ENCODE measurements at places on chromosomes 2 and 18.

DNA sequence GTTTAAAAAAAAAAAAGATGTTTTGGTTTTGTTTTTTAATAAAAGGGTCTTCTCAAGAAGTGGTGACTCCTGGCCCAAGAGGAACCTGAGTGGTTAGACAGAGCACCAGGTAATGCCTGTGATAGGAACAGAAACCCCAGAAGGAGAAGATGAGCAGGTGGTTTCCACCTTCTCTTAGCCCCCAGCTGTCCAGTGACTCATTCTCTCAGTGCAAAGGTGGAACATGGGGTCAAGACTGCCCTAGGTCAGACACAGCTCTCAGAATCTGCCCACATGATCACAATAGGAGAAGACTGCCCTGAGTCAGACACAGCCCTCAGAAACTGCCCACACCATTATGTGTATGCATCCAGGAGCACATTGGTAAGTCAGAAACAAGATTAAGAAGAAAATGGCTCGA, 61.8 kb downstream of the TBC1D8 start:
- no peak for DNase-seq

GRCh38 chr18:69785466-69785865, 162.2 kb downstream of the CD226 start:
- DNase-seq, result no peak

GRCh38 chr2:102424754-102425153, 1.8 kb downstream of the IL18RAP start:
- DNase-seq, result no peak

DNA sequence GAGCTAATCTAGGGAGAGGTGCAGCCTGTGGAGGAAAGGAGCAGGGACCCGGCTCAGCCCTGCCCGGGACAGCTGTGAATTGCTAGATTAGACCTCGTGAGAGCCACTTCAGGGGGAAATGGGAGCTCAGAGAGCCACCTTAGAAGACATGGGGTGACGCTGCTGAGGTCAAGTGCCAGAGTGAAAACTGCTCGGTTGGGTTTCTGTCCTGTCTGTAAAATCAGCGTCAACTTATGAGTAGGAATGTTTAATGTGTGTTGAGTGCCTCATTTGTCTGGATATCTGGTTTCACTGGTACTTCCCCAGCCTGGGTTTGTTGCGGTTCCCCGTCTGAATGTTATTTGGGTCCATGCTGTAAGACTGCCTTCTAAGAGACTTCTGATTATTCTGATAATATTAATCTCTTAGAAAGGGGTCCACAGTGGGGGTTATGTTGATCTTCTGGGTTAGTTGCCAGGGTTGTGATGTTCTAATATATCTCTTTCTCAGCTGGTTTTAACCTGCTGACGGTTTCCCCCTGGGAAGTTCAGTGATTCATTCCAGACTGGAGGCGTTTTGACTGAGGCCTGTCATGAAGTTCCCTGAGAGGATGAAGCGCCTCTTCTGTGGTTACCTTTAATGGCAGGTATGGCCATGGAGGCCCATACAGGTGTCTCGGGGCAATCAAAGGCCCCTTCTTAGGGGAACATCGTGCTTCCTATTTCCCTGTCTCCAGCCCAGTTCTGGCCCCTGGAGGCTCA, 175.9 kb downstream of the SH3RF3 start:
- no peak for DNase-seq

DNA sequence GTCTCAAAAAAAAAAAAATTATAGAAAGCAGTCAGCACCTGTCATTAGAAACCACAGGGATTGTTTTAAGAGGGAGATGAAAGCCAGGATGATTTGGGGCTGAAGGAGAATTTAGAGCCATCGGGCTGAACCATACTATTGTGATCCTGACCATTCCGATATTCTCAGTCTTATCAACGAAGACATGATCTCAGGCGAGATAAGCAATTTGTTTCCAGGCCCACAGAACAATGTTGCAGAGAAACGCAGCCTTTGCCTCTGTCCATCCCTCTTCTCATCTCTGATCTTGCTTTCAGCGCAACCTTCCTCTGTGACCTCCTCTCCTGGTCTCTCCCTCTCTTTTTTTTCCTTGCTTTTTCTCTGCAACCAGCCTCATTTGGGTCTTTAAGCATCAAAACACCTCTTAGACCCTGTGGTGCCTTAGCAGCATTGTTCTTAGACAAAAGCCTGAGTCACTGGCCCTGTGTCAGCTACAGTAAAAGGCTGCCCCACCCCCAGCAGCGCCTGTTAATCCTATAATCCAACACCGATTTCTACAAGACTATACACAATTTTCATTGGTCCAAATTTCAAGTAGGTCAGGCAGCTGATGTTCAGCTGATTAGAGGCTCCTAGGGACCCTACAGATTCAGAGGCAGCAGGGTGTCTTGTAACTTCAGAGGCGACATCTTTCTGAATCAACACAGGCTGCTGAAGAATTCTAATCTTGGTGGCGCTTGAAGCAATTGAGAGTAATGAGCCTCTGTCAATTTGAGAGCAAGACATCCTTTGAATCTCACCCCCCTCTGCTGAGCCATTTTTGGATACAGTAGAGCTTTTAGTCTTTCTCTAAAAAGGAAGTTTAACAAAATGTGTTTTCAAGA, 206.0 kb downstream of the NCK2 start:
- no peak for DNase-seq

DNA sequence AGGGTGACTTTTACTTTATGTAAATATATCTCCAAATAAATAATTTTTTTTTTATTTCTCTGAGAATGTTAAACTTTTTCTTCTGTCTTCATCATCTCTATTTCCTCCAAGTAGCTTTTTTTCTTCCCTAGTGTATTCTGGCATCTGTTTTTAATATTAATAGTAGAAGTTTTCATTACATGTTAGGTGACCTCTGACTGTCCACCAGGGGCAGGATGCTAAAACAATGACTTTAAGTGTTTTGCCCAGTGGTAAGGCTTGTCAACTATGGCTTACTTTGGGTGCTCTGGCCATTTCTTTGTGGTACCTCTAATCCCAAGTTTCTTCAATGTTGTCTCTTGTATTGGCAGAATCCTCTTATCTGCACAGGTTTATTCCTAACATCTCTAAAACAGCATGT, 127.1 kb downstream of the SRBD1 start:
- DNase-seq, result no peak

DNA sequence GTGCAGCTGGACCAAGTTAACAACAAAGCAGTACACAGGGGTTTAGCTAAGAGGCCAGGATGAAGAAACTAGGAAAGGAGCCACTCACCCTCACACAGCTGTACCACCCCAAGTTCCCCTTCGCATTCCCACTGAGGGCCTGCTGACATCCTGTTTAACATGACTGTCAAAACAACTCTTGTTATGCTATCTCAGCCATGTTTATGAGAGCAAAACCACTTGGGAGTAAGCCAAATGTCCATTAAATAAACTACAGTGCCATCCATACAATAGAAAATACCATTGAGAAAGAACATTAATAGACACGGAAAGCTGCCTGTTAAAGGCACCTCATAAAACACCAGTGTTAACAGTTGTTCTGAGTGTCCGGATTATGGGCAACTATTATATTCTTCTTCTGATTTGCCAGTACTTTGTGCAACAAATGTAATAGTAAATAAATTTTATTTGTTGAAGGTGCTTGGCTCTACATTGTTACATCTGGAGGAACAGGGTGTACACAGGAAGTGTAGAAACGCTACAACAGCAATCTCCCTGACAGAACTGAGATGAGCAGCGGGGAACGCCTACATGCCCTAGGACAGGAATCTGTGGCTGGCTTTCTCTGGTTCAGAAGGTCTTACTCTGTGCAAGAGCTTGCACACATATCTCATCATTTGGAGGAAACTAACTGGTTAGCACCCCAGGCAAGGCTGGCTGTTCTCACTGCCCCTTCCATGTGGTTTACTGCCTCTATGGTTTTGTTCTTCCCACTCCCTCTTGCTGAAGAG, 85.6 kb downstream of the EHD3 start:
- DNase-seq, result no peak

GRCh38 chr2:445896-446295, 158.0 kb upstream of the ALKAL2 start:
- DNase-seq, result no peak

- DNase-seq, result no peak
Measured at GRCh38 chr18:79530821-79531220, 135.1 kb downstream of the NFATC1 start.

GRCh38 chr2:237238249-237238648, 152.6 kb downstream of the COPS8 start:
- no peak for DNase-seq

- peak; percentile 31 for DNase-seq
Measured at GRCh38 chr2:225636558-225636957, 237.0 kb downstream of the NYAP2 start.

GRCh38 chr2:84879584-84880394, 1.1 kb downstream of the TRABD2A start:
- DNase-seq, result no peak

DNA sequence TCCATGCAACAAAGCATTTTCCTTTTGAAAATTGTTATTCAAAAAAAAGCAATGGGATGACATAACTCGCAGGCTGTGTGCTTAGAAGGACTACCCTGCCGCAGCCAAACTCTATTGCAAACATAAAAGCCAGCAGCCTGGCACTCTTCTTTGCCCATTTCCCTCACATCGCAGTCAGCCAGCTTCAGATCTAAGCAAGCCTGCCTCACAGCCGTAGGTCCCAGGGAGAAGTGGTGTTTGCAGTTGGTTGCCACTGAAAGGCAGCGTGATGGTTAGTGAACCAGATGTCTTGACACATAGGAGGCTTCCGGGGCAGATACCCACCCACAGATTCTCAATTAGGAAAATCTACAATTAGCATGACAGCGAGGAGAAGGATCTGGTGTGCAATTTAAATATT, 655.2 kb downstream of the RNF144A start:
- DNase-seq, result no peak

- DNase-seq, result no peak
Measured at GRCh38 chr2:42846026-42846425, 53.6 kb upstream of the HAAO start.

Measured in mammary epithelial cell (primary cell).